Fibroblast of lung (primary cell): ENCODE measurements at places on chromosomes 5 and 9.

GRCh38 chr5:41843456-41844370, 26.5 kb downstream of the OXCT1 start:
- DNase-seq, result peak; percentile 84

DNA sequence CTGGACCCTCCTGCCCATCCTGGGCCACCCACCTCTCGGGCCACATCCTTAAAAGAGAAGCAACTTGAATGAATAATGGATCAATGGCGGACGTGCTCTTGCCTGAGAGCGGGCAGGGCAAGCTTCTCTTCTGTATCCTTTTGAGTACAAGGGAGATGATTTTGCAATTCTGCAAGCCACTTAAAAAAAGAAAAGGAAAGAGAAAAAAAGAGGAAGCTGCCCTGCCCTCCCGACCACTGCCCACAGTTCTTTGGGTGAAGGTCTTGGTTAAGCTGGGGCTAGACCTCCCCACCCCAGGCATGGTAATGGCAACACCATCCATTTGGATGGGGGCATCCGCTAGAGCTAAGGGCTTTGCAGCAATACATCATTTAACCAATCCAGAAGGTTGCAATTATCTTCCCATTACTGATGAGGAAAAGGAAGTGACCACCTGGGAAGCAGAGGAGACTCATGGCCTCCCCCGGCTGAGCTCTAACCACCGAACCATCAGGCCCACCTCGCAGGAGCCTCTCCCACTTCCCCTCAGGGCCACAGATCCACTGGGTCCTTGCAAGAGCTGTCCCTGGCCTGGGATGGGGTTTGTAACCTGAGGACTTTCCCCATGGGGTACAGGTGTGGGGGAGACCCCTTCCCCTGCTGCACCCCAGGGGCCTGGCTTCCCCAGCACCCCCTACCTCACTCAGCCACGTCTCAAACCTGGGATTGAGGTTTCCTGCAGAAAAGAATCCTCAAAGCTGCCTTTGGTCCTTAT, 27.8 kb upstream of the LAMC3 start:
- DNase-seq, result no peak

DNA sequence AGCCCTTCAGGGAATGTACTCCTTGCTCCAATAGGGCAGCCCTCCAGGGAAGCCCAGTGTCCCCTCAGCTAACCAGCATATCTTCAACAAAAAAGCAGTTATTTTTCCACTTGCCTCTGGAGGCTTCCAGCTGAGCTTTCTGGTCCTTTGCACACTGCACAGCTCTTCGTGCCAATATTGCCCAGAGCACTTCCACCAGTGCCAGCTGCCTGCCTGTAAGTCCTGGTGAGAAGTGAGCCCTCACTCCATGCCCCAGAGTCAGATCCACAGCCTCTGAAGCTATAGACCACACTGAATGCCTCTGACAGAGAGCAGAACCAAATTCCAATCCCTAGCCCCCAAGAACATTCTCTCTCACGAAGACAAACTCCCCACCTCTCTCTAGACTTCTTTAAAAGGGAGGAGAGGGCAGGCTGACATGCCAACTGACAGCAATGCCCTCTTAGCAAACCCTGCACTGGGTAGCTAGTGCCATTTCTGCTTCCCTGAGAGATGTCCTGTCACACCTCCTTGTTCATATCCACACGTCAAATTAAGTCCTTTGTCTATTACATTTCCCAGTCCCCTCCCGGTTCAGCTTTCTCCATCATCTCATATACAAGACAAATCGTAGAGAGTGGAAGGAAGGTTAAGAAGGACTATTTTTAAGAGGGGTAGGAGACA, 12.7 kb upstream of the HEXB start:
- no peak for DNase-seq

DNA sequence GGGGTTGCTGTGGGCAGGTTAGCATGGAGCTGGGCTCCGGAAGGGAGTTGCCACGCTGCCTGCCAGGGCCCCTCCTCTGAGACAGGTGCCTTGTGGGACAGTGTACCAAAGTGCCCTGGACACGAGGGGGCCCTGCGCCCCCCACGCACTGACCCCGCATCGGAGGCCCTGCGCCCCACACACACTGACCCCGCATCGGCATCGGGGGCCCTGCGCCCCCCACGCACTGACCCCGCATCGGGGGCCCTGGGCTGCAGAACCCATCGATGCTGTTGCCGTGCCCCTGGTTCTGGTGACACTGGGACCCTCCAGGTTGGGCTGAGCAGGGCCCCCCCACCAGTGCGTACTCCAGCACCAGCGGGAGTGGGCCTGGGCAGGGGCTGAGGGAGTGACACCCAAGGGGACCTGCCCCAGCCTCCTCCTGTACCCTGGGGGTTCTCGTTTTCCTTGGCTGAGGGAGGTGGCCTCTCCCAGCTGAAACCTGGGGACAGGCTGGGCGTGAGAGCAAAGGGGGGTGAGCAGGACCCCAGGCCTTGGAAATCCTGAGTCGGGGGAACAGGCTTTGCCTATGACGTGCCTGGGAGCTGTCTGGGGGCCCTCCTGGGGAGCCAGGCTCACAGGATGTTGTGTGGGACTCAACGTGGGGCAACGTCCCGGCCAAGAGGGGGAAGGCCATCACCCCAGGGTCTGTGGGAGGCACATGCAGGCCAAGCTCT, 6.9 kb downstream of the SAPCD2 start:
- no peak for DNase-seq

- peak; percentile 5 for DNase-seq
Observed at GRCh38 chr9:99181621-99182020, 40.1 kb downstream of the ALG2 start.

DNA sequence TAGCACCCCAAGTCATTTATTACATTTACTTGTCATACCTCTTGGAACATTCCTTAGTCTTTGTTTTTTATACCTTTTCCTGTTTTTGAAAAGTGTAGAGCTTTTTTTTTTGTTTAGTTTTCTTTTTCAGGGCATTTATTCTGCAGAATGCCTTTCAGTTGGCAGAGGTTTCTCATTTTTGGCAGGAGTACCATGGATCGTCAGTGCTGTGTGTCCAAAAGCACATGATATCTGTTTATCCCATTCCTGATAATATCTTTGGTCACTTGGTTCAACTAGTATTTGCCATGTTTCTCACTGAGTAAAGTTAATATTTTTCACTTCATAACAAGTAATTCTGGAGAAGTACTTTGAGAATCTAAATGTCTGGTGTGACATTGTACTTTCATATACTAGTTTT, 10.7 kb downstream of the OGN start:
- DNase-seq, result peak; percentile 36

DNA sequence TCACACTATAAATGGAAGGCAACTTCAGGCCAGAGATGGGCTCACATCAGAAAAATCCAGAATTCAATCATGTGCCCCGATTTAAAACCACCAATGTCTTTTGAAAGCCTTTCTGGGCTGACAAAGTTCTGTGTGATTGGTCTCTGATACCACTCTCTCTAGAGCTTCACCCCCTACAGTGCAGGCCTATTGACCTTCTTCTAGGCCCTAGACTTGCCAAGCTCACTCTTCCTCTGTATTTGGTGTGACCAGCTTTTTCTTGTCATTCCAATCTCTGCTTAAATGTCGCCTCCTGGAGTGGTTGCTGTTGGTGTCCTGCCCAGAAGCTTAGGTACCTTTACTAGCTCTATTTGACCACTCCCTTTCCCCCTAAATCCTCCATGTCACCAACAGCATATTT, 78.7 kb downstream of the GCNT4 start:
- no peak for DNase-seq

GRCh38 chr5:20498102-20498501, 510.1 kb upstream of the CDH18 start:
- DNase-seq, result no peak

- no peak for DNase-seq
Observed at GRCh38 chr5:13234-13633, 78.7 kb upstream of the PLEKHG4B start.

DNA sequence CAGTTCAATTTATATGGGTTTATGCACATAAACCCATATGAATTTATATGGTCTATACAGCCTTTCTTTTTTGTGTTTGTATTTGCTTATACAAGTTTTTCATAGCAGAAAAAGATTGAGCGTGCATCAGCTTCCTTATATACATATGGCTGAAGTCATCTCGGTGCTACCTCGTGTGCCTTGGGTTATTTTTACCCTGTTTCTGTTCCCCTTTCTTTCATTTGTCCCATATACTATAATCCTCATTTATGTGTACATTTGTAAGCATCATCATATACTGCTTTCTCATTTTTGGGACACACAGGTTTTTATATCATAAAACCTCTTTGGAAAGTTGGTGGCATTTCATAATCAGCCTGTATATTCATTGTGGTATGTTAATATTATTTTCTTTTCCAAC, 107.8 kb upstream of the ADAMTSL1 start:
- no peak for DNase-seq

DNA sequence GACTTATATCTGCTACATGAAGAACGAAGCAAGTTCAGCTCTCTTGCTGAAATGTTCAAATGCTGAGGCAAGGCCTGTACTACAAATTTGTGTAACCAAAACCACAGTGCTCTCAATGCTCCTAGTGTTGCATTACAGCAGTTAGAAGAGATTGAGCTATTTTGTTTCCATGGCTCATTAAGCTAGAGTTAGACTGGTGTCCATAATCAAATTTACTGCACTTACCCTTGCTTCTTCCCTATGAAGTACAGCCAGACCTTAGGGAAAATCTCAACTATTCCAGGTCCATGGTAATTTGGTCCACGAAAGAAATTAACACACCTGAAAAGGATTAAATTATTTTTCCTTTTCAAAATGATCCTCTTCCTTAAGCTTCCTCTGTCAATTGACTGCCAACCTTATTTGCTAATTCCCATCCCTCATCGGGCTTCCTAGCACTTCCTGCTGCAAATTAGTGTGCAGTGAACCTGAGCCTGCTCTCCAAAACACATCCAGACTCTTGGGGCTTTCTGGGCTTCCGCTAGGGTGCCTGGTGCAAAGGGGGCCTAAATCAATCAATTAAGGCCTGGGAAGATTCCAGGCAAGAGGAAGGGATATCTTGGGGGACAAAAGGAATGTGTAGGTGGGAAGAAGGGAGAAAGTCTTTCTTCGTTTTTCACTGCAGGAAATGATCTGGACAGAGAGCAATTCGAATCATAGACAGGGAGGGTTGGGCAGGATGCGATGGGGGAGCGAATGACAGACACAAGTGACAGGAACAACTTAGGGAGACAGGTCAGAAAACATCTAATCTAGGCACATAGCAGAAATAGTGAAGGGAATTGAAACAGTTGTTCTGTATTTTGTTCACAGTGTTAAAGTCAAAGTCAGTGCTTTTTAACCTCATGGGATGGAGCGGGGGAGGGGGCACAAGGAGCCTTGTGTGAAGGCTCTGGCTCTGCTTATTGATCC, 542.4 kb downstream of the RAB3C start:
- peak; percentile 57 for DNase-seq

DNA sequence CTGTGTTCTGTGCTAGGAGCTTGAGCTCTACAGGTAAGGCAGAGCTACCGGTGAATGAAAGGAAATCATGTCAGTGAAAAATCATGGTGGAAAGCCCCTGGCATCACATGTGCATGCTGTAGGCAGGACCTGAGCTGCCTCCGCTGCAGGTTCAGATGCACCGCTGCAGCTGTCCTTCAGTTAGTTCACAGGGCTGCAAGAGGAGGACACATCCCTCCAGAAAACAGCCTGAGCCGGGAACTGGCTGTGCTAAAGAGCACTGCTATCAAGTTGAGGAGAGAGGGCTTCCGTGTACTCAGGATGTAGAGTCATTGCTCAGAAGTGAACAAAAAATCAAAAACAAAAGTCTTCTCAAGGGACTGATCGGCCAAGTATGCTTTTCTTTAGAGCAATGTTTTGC, 138.6 kb downstream of the ERCC6L2 start:
- no peak for DNase-seq

DNA sequence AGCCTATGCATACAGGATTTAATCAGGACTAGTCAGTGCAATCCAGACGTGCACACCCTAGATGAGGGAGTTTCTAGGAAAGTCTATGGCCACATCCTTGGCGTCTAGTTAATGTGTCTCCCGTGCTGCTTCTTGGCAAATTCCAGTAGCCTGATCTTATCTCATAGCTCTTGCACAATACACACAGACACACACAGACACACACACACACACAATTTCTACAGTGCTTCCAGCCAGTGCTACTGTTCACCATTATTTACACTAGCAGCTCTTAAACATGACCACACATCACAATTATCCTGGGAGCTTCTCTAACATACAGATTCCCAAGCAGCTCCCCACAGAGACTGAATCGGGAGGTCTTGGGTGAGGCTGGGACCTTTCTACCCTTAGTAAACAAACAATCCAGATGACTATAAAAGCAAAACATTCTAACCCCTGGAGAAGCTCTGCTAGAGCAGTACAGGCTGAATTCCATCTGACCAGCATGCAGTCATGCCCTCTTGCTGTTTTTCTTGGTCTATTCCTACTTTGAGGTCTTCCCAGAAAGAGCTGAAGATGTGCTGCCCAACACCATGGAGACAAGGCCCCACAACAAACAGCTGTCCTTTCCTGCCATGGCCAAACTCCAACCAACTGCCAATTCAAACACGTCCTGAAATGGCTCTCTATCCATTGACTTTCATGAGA, 236.6 kb downstream of the DEPDC1B start:
- peak; percentile 8 for DNase-seq

GRCh38 chr5:67400752-67401151, 204.2 kb upstream of the CD180 start:
- DNase-seq, result no peak

GRCh38 chr5:169772688-169773087, 135.6 kb downstream of the DOCK2 start:
- DNase-seq, result no peak

- no peak for DNase-seq
Observed at GRCh38 chr9:129204840-129205239, 26.8 kb upstream of the IER5L start.

- no peak for DNase-seq
Observed at GRCh38 chr5:115624994-115625393, 842 bp downstream of the TMED7 start.

DNA sequence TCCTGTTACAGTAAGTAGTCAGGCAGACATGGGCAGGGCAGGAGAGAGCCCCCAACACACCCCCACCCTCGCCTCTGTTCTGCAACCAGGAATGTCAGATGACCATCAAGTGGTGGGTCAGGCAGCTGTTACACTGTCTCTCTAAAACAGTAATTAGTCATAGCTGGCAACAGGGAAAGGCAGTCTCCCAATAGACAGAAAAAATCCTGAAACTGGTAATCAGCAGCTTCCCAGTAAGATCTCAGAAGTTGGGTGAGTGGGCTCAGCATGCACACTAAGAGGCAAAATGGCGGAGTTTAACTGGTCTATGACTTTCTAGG, 90.2 kb downstream of the C5orf15 start:
- no peak for DNase-seq

GRCh38 chr5:92836855-92837755, 743.9 kb downstream of the NR2F1-AS1 start:
- DNase-seq, result peak; percentile 79

- DNase-seq, result peak; percentile 73
Observed at GRCh38 chr5:36396640-36397039, 94.9 kb upstream of the RANBP3L start.

GRCh38 chr5:65288657-65289056, 193.1 kb downstream of the ADAMTS6 start:
- DNase-seq, result no peak

DNA sequence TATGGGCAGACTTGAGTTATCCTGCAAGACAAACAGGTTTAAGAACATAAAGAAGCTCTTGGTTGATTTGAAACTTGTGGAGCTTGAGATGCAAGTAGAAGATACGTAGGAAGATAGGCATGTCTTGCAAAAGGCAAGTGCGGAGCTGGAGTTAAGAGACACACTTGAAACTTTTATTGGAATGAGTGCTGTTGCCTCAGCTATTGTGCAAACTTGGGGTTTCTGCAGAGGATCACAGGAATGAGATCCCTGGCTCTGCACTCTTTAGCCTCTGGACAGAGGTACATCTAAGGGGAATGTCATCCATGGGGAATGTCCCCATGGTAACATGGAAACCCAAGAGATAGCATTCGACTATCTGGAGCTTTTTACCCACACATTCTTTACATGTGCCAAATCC, 121.1 kb downstream of the ADCY2 start:
- DNase-seq, result no peak
